ENCODE measurements at places on chromosomes 12 and 14.

GRCh38 chr14:75832621-75833297, 149.0 kb downstream of the TGFB3 start:
- no peak for DNase-seq

GRCh38 chr12:19200261-19200660, 70.7 kb downstream of the PLEKHA5 start:
- no peak for DNase-seq

- peak; percentile 88 for DNase-seq
These were observed 2.0 kb upstream of the GAPDH start for GRCh38 chr12:6532051-6532926.

GRCh38 chr12:53578783-53579182, 47.4 kb downstream of the ATF7 start:
- DNase-seq = no peak

GRCh38 chr14:32044454-32044853, 32.6 kb upstream of the ARHGAP5 start:
- DNase-seq = no peak

GRCh38 chr12:108859923-108860291, 2.5 kb upstream of the SSH1 start:
- DNase-seq = no peak

GRCh38 chr14:71430678-71431376, 501.4 kb upstream of the RGS6 start:
- DNase-seq = no peak

All from Ammon's horn (tissue), 1 donor.